Suppressor macrophage treated with lipopolysaccharide for 4 hours (primary cell): ENCODE measurements at places on chromosomes 12 and 14.
A peak's percentile ranks its signal among the peaks of the same experiment; 100 is the strongest.

- no peak for DNase-seq
Observed at GRCh38 chr12:132923356-132923909, 32.7 kb downstream of the ZNF605 start.

GRCh38 chr14:84041421-84041820, 1488.5 kb upstream of the FLRT2 start:
- DNase-seq: no peak

DNA sequence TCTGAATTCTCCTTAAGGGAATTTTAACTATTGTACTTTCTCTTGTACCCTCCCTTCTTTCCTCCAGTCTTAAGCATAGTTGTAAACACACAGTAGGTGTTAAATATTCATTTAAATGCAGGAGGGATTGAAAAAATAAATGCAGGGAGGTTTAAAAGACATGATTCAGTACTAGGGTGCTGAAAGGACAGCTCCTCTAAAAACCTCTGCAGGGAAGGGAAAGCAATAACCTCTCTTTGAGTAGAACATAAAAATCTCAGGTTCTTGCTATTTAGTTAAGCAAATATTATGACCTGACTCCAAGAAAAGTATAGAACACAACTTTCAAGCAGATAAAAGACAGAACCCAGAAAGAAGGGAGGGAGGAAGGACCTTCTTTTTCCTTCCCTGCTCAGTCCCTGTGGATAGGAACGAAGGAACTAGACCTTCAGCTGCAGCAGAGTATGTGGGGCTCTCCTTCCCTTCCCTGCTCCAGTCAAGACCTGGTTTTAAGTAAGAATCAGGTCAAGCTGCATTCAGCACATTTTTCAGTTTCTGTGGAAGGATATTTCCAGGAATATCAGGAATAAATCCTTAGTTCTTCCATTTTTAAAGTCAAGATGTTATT, 4.7 kb downstream of the MAP3K9 start:
- no peak for DNase-seq

- no peak for DNase-seq
Observed at GRCh38 chr12:126384026-126384564, 1318.9 kb downstream of the AACS start.

GRCh38 chr12:92796650-92797049, 93.9 kb downstream of the PLEKHG7 start:
- peak; percentile 1 for DNase-seq

DNA sequence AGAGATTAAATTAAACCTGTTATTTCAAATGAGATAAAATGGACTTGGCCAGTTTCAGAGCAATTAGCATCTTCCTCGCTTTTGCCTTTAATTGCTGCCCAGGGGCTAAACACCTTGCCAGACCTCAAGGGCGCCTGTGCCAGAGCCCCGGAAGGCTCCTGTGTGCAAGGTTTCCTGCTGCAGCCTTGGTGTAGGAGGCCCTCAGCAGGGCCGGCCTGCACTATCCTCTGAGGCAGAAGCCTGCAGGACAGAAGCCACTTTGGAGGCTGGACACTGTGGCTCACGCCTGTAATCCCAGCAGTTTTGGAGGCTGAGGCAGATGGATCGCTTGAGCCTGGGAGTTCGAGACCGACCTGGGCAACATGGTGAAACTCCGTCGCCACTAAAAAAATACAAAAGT, 150.4 kb downstream of the CALM1 start:
- no peak for DNase-seq

- DNase-seq: no peak
Observed at GRCh38 chr12:115618105-115618504, 659.4 kb downstream of the MED13L start.

DNA sequence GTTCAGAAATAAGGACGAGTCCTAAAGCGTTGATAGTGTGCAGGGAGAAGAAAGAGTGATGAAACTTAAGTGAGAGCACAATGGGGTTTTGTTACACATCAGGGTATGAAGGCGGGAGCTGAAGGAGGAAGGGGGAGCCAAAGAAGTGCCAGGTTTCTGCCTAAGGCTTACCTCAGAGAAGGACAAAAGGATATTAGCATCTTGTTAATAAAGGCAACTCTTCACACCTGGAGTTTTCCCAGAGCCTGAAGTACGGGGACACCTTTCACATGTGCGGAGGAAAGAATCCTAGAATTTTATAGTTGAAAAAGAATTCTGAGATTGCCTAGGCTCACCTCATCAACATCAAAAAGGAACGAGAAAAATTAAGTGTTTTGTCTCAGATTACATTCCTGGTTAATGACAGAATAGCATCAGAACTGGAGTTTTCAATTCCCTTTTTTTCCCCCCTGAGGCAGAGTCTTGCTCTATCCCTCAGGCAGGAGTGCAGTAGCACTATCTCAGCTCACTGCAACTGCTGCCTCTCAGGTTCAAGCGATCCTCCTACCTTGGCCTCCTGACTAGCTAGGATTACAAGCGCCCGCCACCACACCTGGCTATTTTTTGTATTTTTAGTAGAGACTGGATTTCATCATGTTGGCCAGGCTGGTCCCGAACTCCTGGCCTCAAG, 2.2 kb upstream of the SAV1 start:
- no peak for DNase-seq

DNA sequence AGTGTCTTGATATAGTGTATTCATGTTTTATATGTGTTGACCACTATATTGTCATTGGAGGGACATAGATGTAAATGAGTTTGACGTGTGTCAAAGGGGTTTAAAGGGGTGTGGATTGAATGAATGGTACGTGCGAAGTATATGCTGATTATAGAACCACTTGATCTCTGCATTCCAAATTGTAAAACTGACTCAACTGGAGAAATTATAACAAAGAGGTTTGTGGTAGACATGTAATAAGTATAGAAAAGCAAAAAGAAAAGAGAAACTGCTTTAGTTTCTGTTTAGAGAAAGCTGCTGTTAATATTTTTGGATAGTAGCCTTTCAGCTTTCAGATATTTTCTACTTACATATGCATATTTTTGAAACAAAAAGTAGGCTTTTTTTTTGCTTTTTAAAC, 8.9 kb upstream of the MYRFL start:
- no peak for DNase-seq
